Activated T-cell treated with anti-CD3 and anti-CD28 coated beads, Interleukin-2, amount 50 U/mL, for 4 hours (primary cell): ENCODE measurements at places on chromosomes 12 and 14. TPM values are rescaled to one million over a fixed set of nuclear protein-coding genes. Genes with fewer than 3 reads are reported as not detected.

DNA sequence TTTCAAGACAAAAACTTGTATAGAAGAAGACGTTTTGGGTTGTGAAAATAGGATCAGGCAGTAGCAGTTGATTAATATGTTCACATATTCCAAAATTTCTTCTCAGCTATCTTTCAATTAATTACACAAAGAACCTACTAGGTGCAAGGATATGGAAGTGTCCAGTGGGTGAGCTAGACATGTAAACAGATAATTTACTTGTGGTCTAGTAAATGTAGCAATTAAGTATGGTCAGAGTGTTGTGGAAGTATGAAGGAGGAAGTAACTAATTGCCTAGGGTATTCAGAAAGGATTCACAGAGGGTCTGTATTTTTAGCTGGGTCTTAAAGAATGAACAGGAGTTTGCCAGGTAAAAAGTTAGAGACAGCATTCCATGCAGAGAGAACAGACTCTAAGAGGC lies 5.9 kb downstream of the GOLGA5 start:
- DNase-seq = no peak

- DNase-seq = no peak
These were observed 20.7 kb downstream of the GCH1 start for GRCh38 chr14:54881761-54882401.

DNA sequence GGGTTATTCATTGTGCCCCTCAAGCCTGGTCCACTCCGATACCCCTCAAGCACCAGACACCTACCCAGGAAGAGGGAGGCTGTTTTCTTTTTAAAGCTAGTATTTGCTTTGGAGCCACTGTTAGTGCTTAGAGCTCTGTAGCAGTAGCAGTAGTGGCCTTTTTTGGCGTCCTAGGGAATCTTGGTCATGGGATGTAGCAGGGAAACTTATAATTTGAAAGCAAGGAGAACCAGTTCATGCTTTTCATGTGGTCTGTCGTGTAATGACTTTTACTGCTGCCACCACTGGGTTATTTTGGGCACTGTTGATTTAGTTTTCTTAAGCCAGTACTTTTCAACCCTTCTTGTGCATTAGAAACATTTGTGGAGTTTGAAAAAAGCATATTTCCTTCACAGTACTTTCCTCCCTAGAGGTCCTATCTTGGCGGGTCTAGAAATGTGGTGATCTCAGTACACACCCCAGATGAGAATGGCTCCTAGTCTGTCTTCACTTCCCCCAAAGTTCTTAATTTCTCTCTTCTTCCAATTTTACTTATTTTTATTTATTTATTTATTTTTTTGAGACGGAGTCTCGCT lies 49.7 kb downstream of the MARK3 start:
- no peak for DNase-seq

- no peak for DNase-seq
These were observed 172.4 kb upstream of the CAND1 start for GRCh38 chr12:67096533-67097318.

- DNase-seq = no peak
These were observed 6.1 kb downstream of the KMT2D start for GRCh38 chr12:49054524-49054923.

The ANO2 gene
- not detected for total RNA-seq

GRCh38 chr14:32078858-32079216 lies 1.7 kb downstream of the ARHGAP5 start:
- peak; percentile 10 for DNase-seq

- no peak for DNase-seq
These were observed 67.2 kb downstream of the ASCL1 start for GRCh38 chr12:103024650-103025049.

DNA sequence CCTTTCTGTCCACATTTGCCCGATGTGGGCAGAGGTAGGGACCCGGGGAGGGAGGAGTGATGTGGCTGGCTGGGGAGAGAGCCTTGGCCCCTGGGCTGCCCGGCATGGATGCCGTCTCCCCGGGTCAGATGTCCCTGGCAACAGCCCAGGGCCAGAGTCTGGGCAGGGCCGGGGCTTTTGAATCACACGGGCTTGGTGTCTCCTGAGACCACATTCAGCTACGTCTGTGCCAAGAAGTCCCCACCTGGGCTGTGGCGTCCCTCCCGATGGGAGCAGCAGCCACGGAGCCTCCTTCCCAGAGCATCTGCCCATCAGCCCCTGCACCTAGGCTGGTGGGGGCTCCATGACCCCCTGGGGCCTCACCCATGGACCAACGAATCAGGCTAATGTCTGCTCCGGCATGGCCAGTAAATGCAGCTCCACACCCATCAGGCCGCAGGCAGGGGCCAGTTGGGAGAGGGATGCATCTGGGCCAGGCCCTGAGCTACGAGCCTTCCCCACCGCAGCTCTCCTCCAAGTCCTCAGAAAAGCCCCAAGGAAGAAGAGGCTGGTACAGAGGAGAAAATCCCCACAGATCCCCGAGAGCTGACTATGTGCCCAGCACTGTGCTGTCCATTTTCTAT lies 109.4 kb downstream of the RFLNA start:
- no peak for DNase-seq

GRCh38 chr12:70117670-70118069 lies 125.6 kb upstream of the CNOT2 start:
- no peak for DNase-seq

The MEG3 gene
- total RNA-seq = 1.1 TPM

The CABP1 gene
- total RNA-seq = 0.26 TPM

GRCh38 chr12:120659151-120659525 lies 18.7 kb downstream of the CABP1 start:
- DNase-seq = no peak

The CAPZA3 gene
- not detected for total RNA-seq

GRCh38 chr14:105195051-105195450 lies 13.9 kb upstream of the NUDT14 start:
- DNase-seq = no peak

The NTS gene
- not detected for total RNA-seq

The PRH2 gene
- total RNA-seq = 0.34 TPM

GRCh38 chr12:41476499-41477439 lies 288.6 kb downstream of the PDZRN4 start:
- DNase-seq = no peak

The GZMB gene
- total RNA-seq = 1,078 TPM

DNA sequence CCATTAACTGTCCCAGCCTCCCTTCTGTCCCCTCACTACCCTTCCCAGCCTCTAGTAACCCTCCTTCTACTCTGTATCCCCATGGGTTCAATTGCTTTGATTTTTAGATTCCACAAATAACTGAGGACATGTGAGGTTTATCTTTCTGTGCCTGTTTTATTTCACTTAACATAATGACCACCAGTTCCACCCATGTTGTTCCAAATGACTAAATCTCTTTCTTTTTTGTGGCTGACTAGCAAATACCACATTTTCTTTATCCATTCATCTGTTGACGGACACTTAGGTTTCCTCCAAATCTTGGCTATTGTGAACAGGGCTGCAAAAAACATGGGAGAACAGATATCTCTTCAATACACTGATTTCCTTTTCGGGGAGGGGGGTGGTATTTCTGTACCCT lies 65.7 kb downstream of the PRKD1 start:
- DNase-seq = no peak

GRCh38 chr12:19298836-19299605 lies 140.3 kb upstream of the AEBP2 start:
- no peak for DNase-seq

GRCh38 chr12:56658921-56659320 lies 13.1 kb upstream of the ATP5F1B start:
- no peak for DNase-seq

The LUM gene
- 0.32 TPM for total RNA-seq

The NRXN3 gene
- not detected for total RNA-seq

- no peak for DNase-seq
These were observed 122.8 kb upstream of the SYT10 start for GRCh38 chr12:33562401-33562800.

DNA sequence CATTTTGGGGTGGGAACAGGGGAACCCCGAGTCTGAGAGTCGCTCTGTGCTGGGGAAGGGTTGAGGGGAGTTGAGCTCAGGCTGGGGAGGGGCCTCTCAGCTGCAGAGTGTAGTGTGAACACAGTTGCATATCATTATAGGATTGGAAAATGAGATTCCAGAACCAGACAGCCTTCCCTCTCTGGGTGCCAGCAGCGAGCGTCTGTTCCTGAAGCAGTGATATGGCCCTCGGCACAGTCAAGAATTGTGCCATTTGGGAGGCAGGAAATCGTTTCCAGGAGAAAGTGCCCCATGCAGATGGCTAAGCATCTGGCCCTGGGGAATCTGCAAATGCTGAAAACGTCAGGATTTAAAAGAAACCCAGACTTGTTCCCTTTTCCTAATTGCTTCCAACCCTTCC lies 70.4 kb upstream of the SFSWAP start:
- no peak for DNase-seq

DNA sequence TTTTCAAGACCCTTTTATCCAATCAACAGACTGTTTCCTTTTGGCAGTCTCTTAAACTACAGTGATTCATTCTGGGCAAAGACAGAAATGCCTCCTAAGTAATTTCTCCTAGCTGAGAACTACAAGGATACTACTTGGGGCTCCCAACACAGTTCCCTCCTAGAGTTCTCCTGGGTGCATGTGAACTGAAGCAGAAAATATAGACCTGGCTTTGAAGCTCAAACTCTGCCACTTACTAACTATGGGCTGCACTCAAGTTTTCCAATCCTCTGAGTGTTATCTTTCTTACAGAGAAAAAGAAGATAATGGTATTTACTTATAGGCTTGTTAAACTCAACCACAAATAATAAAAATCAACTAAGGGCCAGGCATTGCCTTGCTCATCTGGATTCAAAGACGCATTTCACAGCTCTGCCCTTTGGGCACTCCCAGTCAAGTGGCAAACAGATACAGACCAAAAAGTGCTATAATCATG lies 97.6 kb downstream of the EFCAB11 start:
- no peak for DNase-seq
